ENCODE measurements at places on chromosomes 4 and X.

GRCh38 chr4:109171070-109171469 lies 131.4 kb downstream of the COL25A1 start:
- DNase-seq = no peak

GRCh38 chrX:150038986-150039599 lies 100.8 kb upstream of the EOLA2 start:
- DNase-seq = no peak

DNA sequence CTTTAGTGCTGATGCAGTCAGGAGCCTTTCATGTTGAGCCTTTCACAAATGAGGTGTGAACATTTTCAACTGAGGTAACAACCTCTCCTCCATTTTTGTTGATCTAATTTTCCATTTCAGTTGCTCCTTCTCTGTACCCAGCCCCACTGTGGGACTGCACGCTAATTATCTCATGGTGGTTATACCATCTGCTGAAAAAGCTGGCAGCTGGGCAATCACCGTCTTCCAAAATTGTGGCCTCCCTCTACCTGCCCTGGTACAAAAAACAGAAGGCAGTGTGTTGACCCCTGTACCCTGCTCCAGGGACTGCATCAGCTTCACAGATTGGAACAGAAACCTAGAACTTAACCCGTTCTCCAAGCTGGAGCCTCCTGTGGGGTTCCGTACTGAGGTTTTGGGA lies 72.4 kb upstream of the LONRF3 start:
- DNase-seq = no peak

- no peak for DNase-seq
Measured at GRCh38 chrX:102341867-102342266, 94.9 kb downstream of the NXF2 start.

- no peak for DNase-seq
Measured at GRCh38 chr4:93578942-93579341, 249.6 kb upstream of the ATOH1 start.

- no peak for DNase-seq
Measured at GRCh38 chrX:69795702-69796101, 179.8 kb downstream of the EDA start.

All from anterior cingulate cortex (tissue), 58 donors.